ENCODE measurements at places on chromosomes 4 and X.

DNA sequence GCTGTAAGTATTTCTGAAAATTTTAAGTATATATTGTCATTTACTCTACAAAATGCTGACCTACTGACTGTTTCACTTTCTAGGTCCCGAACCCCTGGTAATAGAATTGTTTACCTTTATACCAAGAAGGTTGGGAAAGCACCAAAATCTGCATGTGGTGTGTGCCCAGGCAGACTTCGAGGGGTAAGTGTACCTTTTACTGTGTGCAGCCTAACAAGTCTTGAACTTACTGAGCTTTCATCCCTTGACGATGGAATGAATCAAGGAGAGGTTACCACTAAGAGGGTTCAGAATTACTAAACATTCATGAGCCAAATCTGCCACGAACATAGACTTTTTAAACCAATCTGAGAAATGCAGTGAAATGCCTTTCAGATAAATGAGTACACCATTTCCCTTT is 1.6 kb downstream of the RPL34 start:
- H3K27ac ChIP-seq = no peak overlapping the region
- H3K27me3 ChIP-seq = no peaks in the 10 kb centered on the region
- no peak overlapping the region for H3K4me3 ChIP-seq
- peaks cover 56% of the 10 kb centered on the region for H3K36me3 ChIP-seq

DNA sequence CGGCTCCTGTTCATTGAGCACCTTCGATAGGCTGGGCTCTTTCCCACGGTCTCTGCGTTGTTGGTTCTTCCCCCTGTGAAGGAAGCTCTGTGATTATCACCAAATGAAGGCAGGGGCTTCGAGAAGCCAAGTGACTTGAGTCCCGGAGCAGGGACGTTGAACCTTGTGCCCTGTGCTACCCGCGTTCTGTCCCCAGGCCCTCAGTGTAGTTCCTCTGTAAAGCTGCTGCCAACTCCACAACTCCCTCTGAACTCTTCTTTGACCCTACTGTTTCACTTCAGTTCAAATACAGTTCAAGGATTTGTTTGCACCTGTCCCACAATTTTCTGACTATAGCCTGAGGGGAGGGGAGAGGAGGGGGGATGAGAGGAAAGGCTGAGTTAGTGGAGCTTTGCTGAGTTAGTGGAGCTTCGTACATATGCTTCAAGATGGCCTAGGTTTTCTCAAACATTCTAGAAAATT is 635 bp upstream of the PHF8 start:
- H3K4me1 ChIP-seq = peaks cover 13% of the 10 kb centered on the region
- H3K4me3 ChIP-seq = peak overlapping the region; percentile 75
- no peak for DNase-seq

- H3K4me3 ChIP-seq = no peak overlapping the region
- no peaks in the 10 kb centered on the region for H3K36me3 ChIP-seq
- no peak for DNase-seq
- H3K4me1 ChIP-seq = no peaks in the 10 kb centered on the region
- H3K27me3 ChIP-seq = peaks cover 2% of the 10 kb centered on the region
- H3K27ac ChIP-seq = no peak overlapping the region
Observed at GRCh38 chr4:7210824-7211223, 18.5 kb downstream of the SORCS2 start.

DNA sequence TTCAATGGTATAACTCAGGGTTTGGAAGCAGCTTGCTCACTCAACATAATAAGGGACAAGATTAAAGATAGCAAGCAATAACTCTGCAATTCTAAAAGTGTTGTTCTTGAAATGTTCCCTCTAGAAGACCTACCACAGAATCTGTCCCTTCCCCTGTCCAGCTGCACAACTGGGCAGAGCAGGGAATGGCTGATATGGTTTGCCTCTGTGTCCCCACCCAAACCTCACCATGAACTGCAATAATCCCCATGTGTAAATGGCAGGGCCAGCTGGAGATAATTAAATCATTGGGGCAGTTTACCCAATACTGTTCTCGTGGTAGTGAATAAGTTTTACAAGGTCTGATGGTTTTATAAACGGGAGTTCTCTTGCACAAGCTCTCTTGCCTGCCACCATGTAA is 19.1 kb downstream of the PRDM5 start:
- DNase-seq = no peak
- H3K27ac ChIP-seq = no peak overlapping the region
- H3K4me3 ChIP-seq = no peak overlapping the region
- no peaks in the 10 kb centered on the region for H3K4me1 ChIP-seq
